Forelimb muscle (tissue), 1 donor: ENCODE measurements at places on chromosomes 12 and 14. TPM values are rescaled to one million over a fixed set of nuclear protein-coding genes. Genes with fewer than 3 reads are reported as not detected.

MYF6 gene
- polyA plus RNA-seq: 90.3 TPM

CISTR gene
- not detected for polyA plus RNA-seq

LGALS3 gene
- polyA plus RNA-seq: 28.3 TPM

GRCh38 chr12:109617491-109617890 is 43.9 kb downstream of the MVK start:
- DNase-seq: no peak

DNA sequence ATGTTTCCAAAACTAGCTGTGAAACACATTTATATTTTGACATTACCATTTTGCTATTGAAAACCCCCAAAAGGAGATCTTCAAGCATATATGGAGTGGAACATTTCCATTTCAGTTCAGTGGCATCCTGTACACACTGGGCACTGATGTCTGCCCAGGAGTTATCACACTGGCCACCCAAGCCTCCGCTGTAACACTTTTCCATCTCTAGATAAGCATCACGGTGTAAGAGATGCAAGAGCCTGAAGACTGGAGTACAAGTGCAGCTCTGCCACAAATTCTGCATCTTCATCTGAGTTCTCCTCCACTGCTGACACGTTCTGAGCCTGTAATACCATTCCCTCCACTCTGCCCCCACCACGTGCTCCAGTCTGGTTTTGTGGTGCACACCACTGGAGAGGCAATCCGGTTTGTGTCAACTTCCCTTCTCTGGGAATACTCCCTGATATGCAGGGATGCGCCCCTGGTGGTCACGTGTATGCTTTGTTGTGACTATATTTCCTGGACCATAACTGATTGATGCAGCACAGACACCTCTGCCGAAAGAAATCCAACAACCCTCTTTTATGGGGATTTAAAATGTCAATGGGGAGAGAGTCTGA is 12.7 kb downstream of the SPTLC2 start:
- no peak for DNase-seq

- DNase-seq: no peak
These were observed 26.2 kb downstream of the L2HGDH start for GRCh38 chr14:50285861-50286260.

DNA sequence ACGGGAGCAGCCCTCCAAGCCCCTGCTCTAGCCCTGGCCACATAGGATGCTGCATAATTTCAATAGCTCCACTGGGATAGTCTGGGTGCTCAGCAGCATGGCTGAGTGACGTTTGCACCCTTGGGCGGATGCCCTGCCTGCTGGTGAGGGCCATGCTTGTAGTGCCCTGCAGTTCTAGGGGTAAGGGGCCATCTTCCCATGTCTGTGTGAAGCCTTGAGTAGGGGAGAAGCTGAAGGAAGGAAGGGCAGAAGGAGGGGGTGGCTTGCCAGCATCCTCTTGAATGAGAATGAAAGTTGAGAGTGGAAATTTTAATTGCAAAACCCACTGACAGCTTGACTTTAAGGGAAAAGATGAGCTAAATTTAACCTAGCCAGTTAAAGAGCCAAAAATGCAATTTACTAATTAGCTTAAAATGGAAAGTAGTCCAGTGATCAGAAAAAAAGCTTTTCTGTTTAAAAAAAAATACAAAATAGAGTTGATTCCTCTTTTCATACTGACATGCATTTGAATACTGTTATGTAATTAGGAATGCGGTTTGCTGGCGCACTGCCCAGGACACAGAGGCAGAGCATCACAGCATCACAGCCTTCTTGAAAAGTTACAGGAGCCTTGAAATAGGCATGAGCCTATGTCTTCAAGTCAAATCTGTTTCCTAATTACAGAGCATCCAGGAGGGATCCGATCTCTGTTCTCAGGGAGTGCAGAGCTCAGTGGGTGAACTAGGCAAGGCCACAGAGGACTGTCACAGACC is 18.5 kb upstream of the EML1 start:
- no peak for DNase-seq
